ENCODE measurements at places on chromosomes 2 and 18.

DNA sequence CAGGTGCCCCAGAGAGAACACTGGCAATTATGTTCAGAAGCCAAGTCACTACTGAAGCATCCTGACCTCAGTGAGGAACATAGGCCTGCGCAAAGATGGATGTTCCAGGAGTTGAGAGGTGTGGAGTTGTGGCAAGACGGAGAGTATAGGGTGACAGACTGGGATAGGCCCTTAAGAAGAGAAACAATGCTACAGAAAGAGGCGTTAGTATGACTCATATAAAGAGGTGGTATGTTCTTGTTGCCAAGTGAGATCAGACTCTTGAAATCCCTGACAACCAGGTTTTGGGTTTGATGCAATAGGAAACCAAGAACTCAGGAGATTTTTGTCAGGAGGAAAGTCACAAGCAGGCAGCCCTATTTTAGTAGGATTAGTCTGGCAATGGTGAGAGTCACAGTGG is 185.6 kb downstream of the RIT2 start:
- no peak for DNase-seq

DNA sequence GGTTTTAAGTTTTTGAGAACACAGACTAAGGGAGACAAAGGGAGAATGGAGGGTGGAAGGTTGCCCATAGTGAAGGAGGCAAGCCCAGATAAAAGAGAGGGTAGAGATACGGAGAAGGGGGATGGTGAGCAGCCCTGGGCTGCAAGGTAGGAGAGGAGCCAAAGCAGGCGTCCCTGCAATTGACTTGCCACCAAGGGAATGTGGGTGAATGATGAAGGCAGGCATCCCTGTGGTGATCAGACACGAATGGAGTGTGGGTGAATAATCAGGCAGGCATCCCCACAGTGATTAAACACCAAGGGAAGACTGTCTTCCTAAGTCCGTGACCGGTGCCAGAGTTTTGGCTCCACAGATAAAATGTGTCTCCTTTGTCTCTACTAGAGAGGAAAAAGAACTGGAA is 16.5 kb upstream of the ALPK2 start:
- DNase-seq: no peak

- no peak for DNase-seq
Observed at GRCh38 chr2:98892871-98893270, 43.2 kb downstream of the CRACDL start.

GRCh38 chr18:5155218-5155906 is 41.7 kb downstream of the AKAIN1 start:
- DNase-seq: no peak

- no peak for DNase-seq
Observed at GRCh38 chr18:34196256-34196655, 28.5 kb downstream of the NOL4 start.

DNA sequence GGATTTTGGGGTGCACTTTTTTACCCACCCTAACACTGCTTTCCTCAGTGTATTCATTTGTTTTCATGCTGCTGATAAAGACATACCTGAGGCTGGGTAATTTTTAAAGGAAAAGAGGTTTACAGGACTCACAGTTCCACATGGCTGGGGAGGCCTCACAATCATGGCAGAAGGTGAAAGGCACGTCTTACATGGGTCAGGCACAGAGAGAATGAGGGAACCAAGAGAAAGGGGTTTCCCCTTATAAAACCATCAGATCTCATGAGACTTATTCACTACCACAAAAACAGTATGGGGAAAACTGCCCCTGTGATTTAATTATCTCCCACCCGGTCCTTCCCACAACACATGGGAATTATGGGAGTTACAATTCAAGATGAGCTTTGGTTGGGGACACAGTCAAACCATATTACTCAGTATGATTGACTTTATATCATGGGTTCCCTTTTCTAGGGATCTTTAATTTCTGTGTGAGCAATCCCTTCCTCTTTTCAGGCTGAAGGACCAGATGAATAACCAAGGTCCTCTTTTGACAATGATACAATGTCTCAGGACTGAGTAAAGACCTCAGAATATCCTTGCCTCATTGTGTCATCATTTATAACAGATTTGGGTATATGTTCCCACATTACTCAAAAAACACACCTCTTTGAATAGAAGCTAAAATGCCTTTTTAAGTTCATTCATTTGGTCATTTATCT is 100.1 kb upstream of the TRIB2 start:
- DNase-seq: peak; percentile 86

DNA sequence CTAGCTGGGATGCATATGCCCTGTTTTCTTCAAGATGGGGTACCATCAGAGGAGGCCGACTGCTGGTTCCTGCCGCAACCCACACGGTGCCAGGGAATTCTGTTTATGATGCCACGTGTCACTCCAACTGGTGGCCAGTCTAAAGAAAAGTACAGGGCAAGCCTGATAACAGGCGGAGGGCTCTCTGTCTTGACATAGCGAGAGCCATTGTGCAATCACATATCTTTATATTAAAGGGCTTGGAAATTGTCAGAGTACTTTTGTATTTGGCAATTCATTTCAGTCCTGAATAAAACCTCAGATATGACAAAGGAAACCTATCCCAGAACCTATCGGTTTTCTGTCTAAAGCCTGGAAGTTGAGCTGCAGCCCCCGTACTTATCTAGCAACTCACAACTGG is 768.4 kb downstream of the TDRD15 start:
- no peak for DNase-seq

DNA sequence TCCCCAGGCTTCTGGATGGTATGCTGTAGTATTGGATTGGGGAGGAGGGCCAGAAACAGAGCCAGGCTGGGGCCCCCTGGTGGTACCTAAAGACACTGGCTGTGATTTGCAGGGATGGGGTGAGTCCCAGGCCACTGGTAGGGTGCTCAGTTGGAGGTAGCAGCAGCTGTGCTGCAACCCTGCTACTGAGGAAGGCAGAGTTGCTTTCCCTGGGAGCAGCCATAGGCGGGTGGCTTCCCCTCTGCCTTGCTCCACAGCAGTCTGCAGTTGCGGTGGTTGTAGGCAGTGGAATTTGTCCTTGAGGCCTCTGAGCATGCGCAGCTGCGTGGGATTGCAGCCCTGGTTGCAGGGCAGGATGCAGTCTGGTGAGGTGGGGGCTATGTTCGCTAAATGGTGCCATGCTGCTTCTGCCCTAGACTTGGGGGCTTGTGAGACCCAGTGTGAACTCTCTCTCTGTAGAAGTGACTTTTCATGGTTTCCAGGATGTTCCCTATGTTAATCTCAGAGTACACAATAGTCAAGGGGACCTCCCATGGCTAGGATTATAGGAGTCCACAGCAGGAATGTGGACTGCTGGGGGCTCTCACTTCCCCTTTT is 443.5 kb downstream of the XIRP2 start:
- DNase-seq: no peak

GRCh38 chr2:161204846-161205245 is 44.6 kb downstream of the TANK start:
- no peak for DNase-seq

- no peak for DNase-seq
Observed at GRCh38 chr2:154324601-154325000, 373.9 kb upstream of the KCNJ3 start.

GRCh38 chr2:27703638-27704341 is 40.1 kb downstream of the SLC4A1AP start:
- peak; percentile 79 for DNase-seq

- no peak for DNase-seq
Observed at GRCh38 chr2:170098626-170099312, 79.2 kb upstream of the MYO3B start.

DNA sequence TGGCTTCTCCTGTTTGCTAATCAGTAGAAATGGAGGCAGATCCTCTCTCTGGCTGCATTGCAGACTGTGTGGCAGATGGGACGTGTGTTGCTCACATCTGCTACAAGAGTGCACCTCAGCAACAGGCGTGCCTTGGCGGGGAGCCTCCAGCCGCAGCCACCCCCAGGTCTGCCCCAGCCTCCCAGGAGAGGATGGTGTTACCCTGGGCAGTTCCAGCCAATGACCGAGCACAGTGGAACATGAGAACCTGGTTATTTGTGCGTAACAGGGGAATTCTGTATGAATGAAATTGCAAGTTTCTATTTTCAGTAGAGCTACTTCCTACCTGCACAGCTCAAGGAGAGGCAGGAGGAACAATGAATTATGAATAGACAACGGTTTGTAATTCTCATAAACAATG is 130.6 kb upstream of the CBLN2 start:
- DNase-seq: no peak

- no peak for DNase-seq
Observed at GRCh38 chr18:37564711-37565100, 892 bp downstream of the CELF4 start.

GRCh38 chr2:140348826-140349225 is 1568.6 kb upstream of the NXPH2 start:
- no peak for DNase-seq

DNA sequence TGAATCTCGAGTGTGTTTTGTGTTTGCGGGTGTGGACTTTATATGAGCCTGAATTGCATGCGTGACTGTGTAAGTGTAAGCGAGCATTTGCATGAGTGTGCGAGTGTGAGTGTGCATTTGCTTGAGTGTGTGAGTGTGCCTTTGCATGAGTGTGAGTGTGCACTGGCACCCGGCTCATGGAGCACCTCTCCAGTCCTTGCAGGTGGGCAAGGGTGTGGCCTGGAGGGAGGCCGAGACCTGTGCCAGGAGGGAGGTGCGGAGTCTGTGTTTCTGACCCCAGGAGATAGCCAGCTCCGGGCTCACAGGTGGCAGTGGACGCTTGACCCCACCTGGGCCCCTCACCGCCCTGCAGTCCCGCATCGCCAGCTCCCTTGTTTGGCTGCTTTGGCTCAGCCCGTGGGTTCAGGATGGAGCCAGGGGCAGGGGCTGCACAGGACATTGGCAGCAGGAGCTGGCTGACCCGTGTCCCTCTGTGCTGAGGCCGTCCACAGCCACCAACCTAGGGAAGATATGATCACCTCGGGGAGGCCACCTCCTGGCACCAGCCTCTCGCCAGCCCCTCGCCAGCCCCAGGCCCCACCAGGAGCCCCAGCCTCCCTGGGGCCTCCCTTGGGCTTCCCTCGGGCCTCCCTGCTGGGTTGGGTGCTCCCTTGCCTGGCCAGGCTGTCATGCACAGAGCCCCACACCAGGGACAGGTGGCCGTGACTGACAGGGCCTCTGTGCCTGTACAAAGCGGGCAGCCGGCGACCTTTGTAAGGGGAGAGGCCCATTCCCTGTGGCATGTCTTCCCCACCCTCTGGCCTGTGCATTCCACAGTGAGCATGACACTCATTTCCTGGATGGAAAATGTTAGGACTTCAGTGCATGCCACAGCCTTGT is 81.6 kb downstream of the PTGR3 start:
- DNase-seq: no peak

GRCh38 chr2:144382849-144383248 is 137.1 kb downstream of the ZEB2 start:
- DNase-seq: peak; percentile 66

- no peak for DNase-seq
Observed at GRCh38 chr2:108184419-108184818, 55.3 kb upstream of the SULT1C3 start.

- DNase-seq: no peak
Observed at GRCh38 chr2:66429693-66430504, 5.0 kb upstream of the MEIS1 start.

GRCh38 chr2:53549497-53549896 is 218.1 kb upstream of the CHAC2 start:
- no peak for DNase-seq

- DNase-seq: no peak
Observed at GRCh38 chr2:30775833-30776232, 31.4 kb downstream of the CAPN13 start.

GRCh38 chr2:191350826-191351225 is 105.6 kb downstream of the MYO1B start:
- DNase-seq: no peak

- DNase-seq: no peak
Observed at GRCh38 chr2:177542396-177542795, 149.8 kb downstream of the AGPS start.

GRCh38 chr2:70089220-70089982 is 2.1 kb downstream of the PCBP1 start:
- DNase-seq: no peak

GRCh38 chr2:149692961-149693396 is 105.4 kb upstream of the MMADHC start:
- no peak for DNase-seq

DNA sequence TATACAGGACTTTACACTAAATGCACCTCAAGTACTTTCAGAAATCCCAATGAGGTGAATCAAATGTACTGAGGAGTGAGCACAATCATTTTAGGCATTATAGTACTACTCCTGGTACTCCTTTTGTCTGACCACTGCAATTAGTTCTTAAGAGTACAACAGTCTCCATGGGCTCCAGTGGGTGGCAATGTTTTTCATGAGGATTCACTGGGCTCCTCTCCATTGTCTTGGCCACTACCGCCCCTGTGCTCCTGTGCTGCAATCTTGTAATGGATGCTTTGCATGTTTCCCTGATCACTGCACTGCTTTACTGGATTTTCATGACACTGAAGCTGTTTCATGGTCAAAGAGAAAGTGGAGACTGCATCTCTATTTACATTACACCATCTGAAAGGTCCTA is 268.5 kb upstream of the ZSWIM2 start:
- no peak for DNase-seq

- DNase-seq: no peak
Observed at GRCh38 chr2:158815658-158816057, 20.5 kb downstream of the DAPL1 start.

GRCh38 chr2:25362434-25363145 is 20.9 kb upstream of the DNMT3A start:
- DNase-seq: peak; percentile 81

GRCh38 chr2:191557841-191558240 is 120.1 kb upstream of the NABP1 start:
- no peak for DNase-seq

- DNase-seq: no peak
Observed at GRCh38 chr18:13039806-13040205, 48.6 kb downstream of the CEP192 start.

DNA sequence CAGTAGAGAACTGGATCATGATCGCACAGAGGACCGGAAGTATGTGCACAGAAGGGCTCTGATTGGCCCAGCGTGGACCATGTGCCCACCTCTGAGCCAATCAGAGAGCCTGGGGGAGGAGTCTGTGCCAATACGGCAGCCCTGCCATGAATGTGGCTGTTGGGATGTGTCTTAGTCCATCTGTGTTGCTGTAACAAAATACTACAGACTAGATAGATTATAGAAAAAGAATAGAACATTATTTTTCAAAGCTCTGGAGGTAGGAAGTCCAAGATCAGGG is 132.0 kb downstream of the NDUFA10 start:
- no peak for DNase-seq

DNA sequence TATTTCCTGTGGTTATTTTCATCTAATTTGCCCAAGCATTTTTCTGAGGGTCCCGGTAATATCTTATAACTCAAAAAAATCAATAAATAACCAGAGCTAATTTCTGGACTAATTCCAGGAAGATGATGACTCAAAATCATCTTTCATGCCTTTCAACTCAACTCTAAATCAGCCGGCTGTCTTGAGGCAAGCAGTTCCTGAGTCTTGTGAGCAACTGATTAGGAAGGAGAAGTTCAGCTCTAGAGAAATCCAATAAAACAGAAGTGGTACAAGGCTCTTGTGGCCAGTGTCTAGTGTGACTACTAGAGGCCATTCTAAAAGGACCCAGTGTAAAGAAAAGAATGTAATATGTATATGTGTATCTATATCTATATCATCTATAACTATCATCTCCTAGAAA is 890.4 kb downstream of the TRIB2 start:
- no peak for DNase-seq

Measured in CD14-positive monocyte (primary cell).